AML-193 (cell line): ENCODE measurements at places on chromosomes 1 and 21.

GRCh38 chr1:233625510-233625981 is 11.6 kb downstream of the KCNK1 start:
- DNase-seq: no peak

DNA sequence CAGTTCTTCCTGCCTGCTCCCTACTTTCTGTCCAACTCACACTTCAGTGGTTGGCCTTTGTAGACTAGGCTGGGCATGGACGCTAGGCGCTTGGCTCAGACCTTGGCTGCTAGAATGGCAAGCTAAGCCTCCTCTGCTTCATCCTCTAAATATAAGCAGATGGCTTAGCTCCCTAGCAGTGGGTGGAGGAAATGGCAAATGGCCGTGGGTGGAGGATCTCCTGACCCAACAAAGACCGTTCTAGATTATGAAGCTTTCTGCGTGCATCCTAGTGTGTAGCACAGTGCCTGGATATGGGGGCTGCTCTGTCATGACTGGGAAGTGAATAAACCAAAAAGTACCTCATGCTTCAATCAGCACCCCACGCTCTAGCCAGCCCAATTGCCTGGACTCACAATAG is 10.4 kb upstream of the ETV3L start:
- no peak for DNase-seq

DNA sequence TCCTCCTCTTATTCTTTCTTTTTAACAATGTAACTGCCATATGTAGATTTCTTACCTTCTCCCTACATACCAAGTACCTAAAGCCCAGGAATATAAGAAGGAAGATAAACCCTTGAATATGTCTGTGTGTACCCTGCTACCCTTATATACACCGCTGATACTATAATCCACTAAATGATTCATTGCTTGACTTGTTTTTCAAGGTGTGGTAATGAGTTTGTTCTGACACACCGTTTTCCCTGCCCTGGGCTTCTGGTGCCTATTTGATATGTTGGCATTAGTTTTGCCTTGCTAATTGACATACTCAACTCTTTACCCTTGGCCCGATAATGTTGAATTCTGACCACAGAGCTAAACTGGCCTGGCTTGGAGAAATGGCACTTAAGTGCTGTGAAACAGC is 64.3 kb downstream of the IL23R start:
- DNase-seq: no peak

DNA sequence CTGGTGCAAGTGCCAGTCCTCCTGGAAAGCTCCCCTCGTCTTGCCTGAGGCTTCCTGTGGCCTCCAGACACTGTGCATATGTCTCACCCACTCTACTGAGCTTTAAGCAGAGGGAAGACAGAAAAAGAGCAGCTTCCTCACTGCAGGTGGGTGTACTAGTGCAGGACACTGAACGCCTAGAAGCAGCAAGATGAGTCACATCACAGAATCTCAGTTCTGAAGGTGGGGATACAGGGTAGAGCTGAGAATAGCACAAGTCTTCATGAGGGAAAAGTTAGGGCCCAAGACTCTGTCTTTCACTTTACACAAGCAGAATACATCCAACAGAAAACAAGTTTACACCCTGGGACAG is 37.4 kb downstream of the PCAT6 start:
- no peak for DNase-seq

GRCh38 chr1:173139706-173140105 is 67.4 kb downstream of the TNFSF4 start:
- DNase-seq: no peak

DNA sequence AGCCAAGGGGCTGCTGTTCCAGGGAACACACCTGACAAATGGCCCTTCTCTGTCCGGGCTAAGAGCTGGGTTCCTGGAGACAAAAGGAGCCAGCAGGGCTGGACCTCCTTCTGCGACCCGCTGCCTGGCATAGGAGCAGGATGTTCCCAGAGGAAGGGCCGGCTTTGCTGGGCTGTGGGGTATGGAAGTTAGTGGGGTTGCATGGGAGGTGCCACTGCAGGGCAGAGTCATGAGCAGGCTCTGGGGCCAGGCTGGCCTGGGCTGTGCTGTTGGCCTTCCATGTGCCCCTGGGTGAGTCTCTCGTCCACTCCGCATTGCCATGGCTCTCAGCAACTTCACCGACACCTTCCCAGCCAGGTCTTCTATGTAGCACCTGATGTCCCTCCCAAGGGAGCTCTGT is 507.6 kb downstream of the PTPRU start:
- no peak for DNase-seq

GRCh38 chr1:2538872-2539271 is 8.8 kb upstream of the HES5 start:
- no peak for DNase-seq

DNA sequence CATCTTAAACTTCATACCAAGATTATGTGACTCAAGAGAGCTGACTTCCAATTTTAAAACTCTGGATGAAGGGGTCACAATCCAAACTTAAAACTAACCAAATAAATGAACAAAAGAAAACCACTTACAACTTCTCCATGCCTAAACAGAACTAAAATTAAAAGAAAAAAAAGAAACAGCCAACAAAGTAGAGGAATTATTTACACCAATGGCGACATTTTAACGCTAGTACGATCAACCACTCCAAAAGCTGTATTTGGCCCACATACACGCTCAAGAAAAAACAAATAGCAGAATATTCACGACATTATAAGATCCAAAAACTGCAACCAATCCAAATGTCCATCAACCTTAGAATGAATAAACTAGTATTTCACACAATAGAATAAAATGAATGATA is 42.4 kb downstream of the ENAH start:
- no peak for DNase-seq

DNA sequence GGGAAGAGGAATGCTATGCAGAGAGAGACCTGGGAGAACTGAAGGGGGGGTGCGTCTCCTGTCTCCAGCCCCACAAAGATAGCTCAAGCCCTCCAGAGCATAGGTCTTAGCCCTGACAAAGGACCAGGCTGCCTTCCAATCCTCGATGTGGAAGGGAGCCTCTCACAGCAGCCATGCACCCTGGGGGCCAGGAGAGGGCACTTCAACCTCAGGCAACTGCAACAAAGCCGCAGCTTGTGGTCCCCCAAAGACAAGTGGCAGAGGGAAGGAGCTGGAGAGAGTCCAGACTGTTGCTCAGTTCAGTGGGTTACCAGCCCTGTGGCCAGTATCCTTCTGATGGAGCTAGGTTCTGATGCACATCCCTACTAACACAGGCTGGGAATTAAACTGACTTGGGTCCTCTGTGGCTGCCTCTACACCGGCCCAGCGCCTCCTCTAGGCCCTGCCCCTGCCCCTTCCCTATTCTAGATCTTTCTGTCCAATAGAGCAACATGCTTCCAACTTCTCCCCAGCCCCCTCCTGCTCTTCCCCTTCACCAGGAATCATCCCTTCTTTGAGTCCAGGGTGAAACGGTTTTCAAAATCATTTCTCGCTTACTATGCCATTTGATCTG is 100.7 kb upstream of the SPATA6 start:
- DNase-seq: peak; percentile 53

GRCh38 chr1:43994071-43994470 is 2.7 kb downstream of the CCDC24 start:
- DNase-seq: no peak

DNA sequence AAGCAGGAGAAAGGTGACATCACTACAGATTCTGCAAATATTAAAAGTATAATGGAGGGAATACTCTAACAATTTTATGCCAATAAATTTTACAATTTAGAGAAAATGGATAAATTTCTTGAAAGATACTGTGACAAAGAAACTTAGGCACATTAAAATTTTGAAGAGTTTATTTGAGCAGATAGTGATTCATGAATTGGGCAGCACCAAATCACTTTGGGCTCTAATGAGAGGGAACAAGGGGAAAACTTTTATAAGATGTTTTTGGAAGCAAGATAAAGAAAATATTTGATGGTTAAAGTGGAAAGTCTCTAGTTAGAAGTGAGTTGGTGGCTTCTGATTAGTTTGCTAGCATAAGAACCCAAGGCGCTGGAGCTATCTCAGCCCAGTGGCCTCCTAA is 55.2 kb upstream of the FMN2 start:
- no peak for DNase-seq

DNA sequence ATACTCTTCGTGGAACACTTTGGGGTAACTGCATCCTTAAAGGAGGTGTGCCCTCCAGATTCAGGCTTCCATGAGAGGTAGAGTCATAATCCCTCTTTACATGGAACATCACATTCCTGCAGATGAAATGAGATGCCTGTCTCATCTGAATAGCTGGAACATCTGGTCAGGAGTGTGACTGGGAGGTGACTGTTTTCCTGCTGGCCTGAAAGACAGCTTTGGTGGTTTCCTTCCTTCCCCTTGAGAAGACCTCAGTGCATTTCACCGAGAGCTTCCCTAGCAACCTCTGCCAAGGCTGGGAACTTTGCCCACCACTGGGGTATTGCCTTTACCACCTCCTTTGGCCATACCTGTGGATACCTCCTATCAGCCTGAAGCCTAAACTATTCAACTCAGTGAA is 46.7 kb upstream of the GUCA2A start:
- DNase-seq: no peak

- DNase-seq: no peak
Observed at GRCh38 chr1:118116401-118116800, 68.6 kb downstream of the SPAG17 start.
